ENCODE measurements at places on chromosomes 2 and 18.

GRCh38 chr2:104852090-104852666, 1.7 kb upstream of the POU3F3 start:
- no peak for DNase-seq

DNA sequence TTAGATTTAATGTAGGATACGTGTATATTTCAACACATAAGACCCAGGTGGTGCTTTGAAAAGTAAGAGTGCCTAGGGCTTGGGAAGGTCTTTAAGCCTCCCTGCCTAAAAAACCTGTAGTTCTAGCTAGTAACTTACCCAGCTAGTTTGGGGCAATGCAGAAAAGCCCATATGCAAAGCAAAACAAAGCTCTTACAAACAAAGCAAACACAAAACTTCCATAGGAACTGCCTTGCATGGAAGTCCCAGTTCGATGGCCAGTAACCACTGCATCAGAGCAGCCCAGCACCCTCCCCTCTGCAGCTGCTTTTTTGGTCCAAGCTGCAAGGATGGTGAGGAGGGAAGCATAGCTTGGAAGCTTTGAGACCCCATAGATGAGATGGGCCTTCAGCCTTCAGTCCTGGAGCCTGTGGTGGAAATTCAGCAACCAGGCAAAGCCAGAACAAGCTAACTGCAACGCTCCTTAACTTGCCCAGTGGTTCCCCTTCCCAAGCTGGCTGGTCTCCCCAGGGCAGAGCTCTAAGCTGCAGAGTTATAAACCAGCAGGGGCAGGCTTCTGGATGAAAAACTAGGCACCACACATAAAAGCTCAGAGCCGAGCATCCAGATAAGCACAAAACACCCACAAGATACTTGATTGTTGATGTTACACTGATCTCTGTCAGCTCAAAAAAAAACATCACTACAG, 16.2 kb downstream of the C2orf76 start:
- DNase-seq = no peak

GRCh38 chr18:44725300-44726058, 44.8 kb downstream of the SETBP1 start:
- no peak for DNase-seq

GRCh38 chr2:232545511-232546375, 4.6 kb downstream of the TIGD1 start:
- no peak for DNase-seq

GRCh38 chr18:56615738-56616520, 22.5 kb downstream of the TXNL1 start:
- no peak for DNase-seq

- no peak for DNase-seq
Observed at GRCh38 chr18:62399276-62399675, 74.2 kb downstream of the TNFRSF11A start.

DNA sequence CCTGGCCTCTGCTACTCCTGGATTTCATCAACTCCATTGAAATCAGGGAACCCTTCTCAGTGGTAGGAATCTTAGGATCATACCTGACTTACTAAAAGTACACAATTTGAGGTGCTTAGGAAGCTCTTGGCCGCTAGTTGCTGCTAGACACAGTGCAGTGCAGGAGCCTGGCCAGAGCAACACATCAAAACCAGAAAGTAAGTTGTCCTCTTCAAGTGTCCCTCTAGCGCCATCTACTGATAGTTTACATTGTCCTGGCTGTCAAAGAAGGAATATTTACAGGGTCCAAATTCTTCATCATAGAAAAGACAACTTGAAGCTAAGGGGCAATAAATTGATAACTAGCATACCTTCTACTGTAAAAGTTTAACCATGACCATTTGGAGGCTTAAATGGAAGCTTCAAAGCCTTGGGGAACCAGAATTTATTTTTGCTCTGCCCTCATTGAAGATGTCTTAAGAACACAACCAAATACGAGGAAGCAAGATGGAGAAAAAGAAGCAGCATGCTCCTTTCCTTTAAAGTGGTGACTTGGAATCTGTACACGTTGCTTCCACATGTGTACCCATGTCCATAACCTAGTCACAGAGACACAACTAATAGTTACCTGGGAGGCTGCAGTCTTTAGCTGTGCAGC, 889.1 kb upstream of the GCFC2 start:
- DNase-seq = peak; percentile 4
